Mesothelial cell of epicardium (in vitro differentiated cells): ENCODE measurements at places on chromosomes 2 and 18.

DNA sequence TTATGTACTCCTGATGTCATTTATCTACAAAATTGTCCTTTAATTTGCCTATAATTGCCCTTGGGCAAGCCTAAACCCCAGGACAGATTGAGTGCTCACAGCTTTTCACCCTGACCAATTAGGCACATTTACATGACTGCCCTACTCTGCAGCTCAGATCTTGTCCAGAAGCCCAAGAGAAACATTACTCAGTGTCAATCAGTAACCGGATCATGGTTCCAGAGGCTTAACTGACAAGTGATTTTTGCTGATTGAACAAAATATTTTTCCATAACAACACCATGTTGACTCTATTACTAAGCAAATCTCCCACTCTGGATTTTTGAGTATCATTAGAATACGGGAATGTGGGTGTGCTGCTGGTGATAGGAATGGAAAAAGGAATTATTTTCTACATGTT is 465.4 kb upstream of the TNP1 start:
- peaks cover 20% of the 10 kb centered on the region for H3K36me3 ChIP-seq
- DNase-seq = no peak
- no peak overlapping the region for H3K27ac ChIP-seq

DNA sequence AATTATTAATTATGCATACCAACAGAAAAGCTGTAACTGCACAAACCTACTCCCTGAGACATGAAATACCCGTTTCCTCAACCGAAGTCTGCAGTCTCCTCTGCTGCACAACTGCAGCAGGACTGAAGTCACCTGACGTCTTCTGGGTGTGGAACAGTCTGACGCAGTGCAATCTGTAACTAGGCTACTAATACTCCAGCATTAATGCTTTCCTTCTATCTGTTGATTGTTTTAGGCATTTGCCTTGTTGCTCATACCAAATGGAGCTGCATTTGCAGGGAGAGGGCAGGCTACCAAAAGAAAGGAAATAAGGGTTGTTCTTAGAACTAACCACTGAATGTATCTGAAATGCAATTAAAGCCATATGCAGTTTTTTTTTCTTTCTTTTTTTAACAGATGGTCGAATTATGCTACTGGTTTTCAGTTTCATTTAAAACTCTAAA is 40.1 kb downstream of the RTN4 start:
- H3K36me3 ChIP-seq = peaks cover 2% of the 10 kb centered on the region
- H3K4me1 ChIP-seq = peaks cover 77% of the 10 kb centered on the region
- peak overlapping the region; percentile 73 for H3K27ac ChIP-seq
- no peak for DNase-seq
- H3K4me3 ChIP-seq = peak overlapping the region; percentile 52

GRCh38 chr2:101361121-101361520 is 26.2 kb downstream of the CREG2 start:
- no peak for DNase-seq
- H3K27me3 ChIP-seq = peaks cover 9% of the 10 kb centered on the region
- no peaks in the 10 kb centered on the region for H3K36me3 ChIP-seq
- no peak overlapping the region for H3K4me3 ChIP-seq
- H3K27ac ChIP-seq = no peak overlapping the region

DNA sequence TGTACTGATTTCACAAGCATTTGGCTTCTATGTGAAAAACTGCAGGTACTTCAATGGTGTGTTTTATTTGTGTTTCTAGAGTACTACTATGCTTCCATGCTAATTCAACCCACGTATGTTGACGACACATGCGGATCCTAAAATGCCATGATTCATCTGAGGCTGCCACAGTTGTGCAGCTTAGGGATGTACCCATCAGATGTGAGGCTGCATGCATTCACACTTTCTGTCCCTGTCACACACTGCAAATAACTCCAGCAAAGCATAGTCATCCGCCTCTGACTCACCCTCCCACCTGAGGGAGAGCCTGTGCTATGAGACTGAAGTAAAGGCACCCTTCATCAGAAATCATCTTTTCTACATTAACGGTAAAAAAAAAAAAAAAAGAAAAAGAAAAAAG is 22.1 kb upstream of the SERTAD2 start:
- no peak overlapping the region for H3K4me3 ChIP-seq
- peaks cover 2% of the 10 kb centered on the region for H3K36me3 ChIP-seq
- H3K4me1 ChIP-seq = peaks cover 9% of the 10 kb centered on the region
- no peak for DNase-seq
- H3K27me3 ChIP-seq = no peaks in the 10 kb centered on the region

- no peak for DNase-seq
- peaks cover under 1% of the 10 kb centered on the region for H3K36me3 ChIP-seq
- no peaks in the 10 kb centered on the region for H3K27me3 ChIP-seq
- peaks cover 7% of the 10 kb centered on the region for H3K4me1 ChIP-seq
Observed at GRCh38 chr2:86700690-86701089, 19.4 kb upstream of the RMND5A start.

DNA sequence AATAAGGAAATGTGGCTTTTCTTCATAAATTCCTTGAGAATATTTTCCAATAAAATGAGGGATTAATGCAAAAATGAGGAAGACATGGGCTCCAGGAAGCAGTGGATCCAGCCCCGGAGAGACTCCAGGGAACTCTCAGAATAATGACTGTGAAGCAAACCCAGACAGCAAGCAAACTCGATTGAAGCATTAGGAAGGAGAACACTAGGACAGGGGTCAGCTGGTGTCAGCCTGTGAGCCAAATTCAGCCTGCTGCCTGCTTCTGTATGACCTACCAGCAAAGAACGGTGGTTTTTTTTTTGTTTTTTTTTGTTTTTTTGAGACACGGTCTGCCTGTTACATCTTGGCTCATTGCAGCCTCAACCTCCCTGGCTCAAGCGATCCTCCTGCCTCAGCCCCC is 274.3 kb upstream of the FBXO11 start:
- no peaks in the 10 kb centered on the region for H3K36me3 ChIP-seq
- H3K4me3 ChIP-seq = no peak overlapping the region
- no peaks in the 10 kb centered on the region for H3K27me3 ChIP-seq
- DNase-seq = no peak

DNA sequence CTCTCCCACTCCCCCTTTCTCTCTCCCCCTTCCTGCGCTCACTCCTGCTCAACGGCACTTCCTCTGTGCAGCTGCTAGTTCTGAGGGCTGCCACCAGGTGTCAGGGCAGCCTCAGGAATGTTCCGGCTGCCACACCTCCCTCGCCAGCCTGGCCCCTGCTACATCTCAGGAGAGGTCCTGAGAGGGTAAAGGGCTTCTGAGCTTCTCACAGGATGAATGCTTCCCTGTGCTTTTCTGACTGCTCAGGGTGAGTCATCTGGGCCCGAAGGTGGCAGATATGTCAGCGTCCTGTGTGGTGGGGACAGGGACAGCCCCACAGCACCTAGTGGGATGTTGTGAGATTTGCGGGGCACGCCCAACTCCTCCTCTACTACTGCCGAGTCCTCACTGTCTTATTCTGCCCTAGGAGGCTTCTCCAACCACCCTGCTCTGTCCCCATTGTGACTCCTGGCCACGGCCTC is 49.0 kb downstream of the PLEKHB2 start:
- H3K27me3 ChIP-seq = peaks cover 7% of the 10 kb centered on the region
- peak; percentile 71 for DNase-seq
- H3K36me3 ChIP-seq = peaks cover 8% of the 10 kb centered on the region
- no peaks in the 10 kb centered on the region for H3K4me1 ChIP-seq

DNA sequence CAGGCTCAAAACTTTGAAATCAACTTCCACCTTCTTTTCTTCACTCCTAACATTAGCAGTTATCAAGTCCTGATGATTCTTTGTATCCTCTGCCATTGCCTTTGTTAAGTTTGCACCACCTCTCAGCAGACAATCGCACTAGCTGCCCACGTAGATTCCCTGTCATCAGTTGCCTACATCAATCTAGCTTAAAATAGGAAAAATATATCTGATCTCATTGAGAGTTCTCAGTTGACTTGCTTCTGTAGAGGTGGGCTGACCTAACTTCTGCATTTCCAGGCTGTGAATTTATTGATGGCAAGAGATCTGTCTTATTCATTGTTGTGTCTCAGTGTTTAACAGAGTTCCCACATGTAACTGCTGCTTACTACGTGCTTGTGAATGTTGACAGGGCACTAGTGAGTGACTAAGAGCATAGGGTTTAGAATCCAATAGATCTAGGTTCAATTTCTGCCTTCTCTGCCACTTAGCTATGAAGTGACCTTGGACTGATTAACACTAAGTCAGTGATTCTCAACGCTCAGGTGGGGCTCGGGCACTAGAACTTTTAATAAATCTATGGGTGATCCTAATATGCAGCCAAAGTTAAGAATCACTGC is 3.7 kb upstream of the INSIG2 start:
- H3K36me3 ChIP-seq = no peaks in the 10 kb centered on the region
- DNase-seq = no peak
- H3K4me3 ChIP-seq = no peak overlapping the region
- H3K27me3 ChIP-seq = peaks cover 58% of the 10 kb centered on the region
- peaks cover 6% of the 10 kb centered on the region for H3K4me1 ChIP-seq
- H3K27ac ChIP-seq = no peak overlapping the region

DNA sequence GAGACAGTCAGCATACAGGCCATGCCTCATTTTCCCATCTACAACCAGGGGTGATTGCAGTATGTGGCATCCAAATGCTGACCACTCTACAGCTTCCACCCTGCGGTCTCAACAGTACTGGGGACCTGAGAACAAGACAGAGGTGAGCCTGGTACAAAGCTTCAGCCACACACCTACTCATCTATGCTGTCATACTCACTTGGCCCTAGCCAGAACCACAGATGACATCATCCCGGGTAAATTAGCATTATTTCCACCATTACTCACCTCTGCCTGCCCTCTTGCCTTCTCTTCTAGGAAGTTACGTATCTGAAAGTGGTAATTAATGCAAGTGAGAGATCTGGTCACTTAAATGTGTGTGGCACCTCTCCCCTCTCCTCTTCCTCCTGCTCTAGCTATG is 208.2 kb upstream of the ARL4C start:
- no peak for DNase-seq
- peaks cover 82% of the 10 kb centered on the region for H3K27me3 ChIP-seq
- no peak overlapping the region for H3K27ac ChIP-seq

- H3K4me1 ChIP-seq = peaks cover 8% of the 10 kb centered on the region
- H3K4me3 ChIP-seq = no peak overlapping the region
- H3K27me3 ChIP-seq = no peaks in the 10 kb centered on the region
- no peak overlapping the region for H3K27ac ChIP-seq
- H3K36me3 ChIP-seq = no peaks in the 10 kb centered on the region
Observed at GRCh38 chr18:73688851-73689711, 458.6 kb downstream of the FBXO15 start.

- H3K36me3 ChIP-seq = peaks cover 19% of the 10 kb centered on the region
- H3K4me3 ChIP-seq = no peak overlapping the region
- no peak overlapping the region for H3K27ac ChIP-seq
- H3K27me3 ChIP-seq = no peaks in the 10 kb centered on the region
Observed at GRCh38 chr2:100394111-100394641, 23.3 kb downstream of the CHST10 start.

DNA sequence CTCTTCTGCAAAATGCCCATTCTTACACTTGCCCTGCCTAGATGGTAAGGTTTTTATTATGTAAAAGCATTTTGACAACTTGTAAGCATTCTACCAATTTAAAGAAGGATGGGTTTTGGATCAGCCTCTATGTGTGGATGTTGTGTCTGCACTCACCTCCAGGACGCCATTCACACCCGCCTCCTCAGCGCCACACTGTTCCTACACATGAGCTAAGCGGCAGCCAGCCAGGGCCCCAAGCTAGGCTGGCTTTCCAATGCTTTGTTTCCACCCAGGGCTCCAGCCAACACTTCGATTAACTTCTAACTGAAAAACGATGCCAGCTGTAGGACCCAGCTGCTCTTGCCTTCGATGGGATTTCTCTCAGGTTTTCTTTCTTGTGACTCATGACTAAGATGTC is 73.3 kb upstream of the FZD7 start:
- no peak overlapping the region for H3K27ac ChIP-seq
- DNase-seq = no peak
- peaks cover 6% of the 10 kb centered on the region for H3K27me3 ChIP-seq
- no peaks in the 10 kb centered on the region for H3K36me3 ChIP-seq
- peaks cover 2% of the 10 kb centered on the region for H3K4me1 ChIP-seq

DNA sequence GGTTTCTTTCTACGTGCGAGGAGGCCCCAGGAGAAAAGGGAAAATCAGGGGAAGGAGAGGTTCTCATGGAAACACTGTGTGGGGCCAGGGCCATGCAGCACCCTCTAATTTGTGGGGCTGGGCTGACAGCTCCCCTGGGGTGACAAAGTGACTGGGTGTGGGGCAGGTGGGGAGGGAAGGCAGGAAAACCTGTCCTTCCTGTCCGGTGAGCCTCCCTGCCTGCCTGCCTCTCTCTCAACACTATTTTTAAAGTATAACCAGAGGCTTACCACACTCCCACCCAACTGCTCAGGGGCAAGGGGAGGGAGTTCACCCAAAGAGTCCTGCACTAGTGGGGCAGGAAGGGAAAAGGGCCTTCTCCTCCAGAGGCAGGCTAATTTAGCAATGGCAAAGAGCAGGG is 10.5 kb upstream of the EPAS1 start:
- no peak overlapping the region for H3K4me3 ChIP-seq
- peaks cover 20% of the 10 kb centered on the region for H3K4me1 ChIP-seq
- H3K27me3 ChIP-seq = no peaks in the 10 kb centered on the region
- DNase-seq = no peak
- no peaks in the 10 kb centered on the region for H3K36me3 ChIP-seq

DNA sequence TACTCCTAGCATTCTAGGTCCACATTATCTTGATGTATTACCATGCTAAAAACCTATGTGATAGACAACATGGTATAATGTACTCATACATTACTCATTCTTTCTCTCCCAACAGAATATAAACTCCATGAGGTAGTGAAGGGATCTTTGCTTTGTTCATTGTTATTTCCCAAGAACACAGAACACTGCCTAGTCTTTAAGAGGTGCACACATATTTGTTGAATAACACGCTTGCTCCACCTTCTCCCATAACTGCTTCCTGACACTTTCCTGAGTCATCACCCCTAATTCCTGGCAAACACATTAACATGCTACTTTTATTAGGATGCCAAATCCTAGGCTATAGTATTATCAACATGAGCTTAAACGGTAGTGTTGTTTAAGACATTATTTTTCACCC is 41.3 kb downstream of the REV1 start:
- H3K27me3 ChIP-seq = no peaks in the 10 kb centered on the region
- peaks cover 26% of the 10 kb centered on the region for H3K36me3 ChIP-seq
- no peak overlapping the region for H3K27ac ChIP-seq
- H3K4me1 ChIP-seq = no peaks in the 10 kb centered on the region
- no peak overlapping the region for H3K4me3 ChIP-seq

GRCh38 chr2:37645362-37645761 is 26.1 kb downstream of the CDC42EP3 start:
- no peak overlapping the region for H3K27ac ChIP-seq
- H3K4me1 ChIP-seq = peaks cover 26% of the 10 kb centered on the region
- peaks cover 58% of the 10 kb centered on the region for H3K36me3 ChIP-seq

- peak overlapping the region; percentile 79 for H3K27ac ChIP-seq
- peaks cover 52% of the 10 kb centered on the region for H3K4me1 ChIP-seq
- no peak overlapping the region for H3K4me3 ChIP-seq
- DNase-seq = no peak
Observed at GRCh38 chr2:1791685-1792435, 47.5 kb upstream of the PXDN start.

DNA sequence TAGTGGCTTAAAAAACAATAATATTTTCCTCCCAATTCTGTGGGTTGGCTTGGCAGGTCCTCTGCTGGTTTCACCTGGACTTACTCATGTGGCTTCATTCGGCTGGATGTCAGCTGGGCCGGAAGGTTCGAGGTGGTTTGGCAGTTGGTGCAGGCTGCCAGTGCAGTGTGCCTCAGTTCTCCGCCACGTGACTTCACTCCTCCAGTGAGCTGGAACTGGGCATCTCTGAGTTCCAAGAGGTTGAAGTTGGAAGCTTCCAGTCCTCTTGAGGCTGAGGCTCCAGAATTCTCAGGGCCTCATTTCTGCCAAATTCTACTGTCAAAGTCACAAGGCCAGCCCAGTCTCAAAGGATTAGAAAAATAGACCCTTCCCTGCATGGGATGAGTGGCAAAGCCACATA is 83.4 kb upstream of the B3GNT7 start:
- H3K4me1 ChIP-seq = no peaks in the 10 kb centered on the region
- peaks cover 26% of the 10 kb centered on the region for H3K36me3 ChIP-seq
- DNase-seq = no peak
